Ascending aorta (tissue), 2 donors: ENCODE measurements at places on chromosomes 1 and 21. TPM values are rescaled to one million over a fixed set of nuclear protein-coding genes. Genes with fewer than 3 reads are reported as not detected.

NLRP3 gene
- 0.11 TPM for total RNA-seq

LDLRAD1 gene
- not detected for total RNA-seq

LEFTY2 gene
- total RNA-seq = 2.6 TPM

SIM2 gene
- total RNA-seq = not detected

FCAMR gene
- total RNA-seq = not detected

WDR4 gene
- total RNA-seq = 51.9 TPM

GNG12 gene
- total RNA-seq = 71.2 TPM

KCND3 gene
- total RNA-seq = 13.3 TPM

NR0B2 gene
- total RNA-seq = not detected

C1orf87 gene
- total RNA-seq = not detected

SLC6A9 gene
- 4.7 TPM for total RNA-seq

ALG14 gene
- total RNA-seq = not detected

DHCR24 gene
- 16.6 TPM for total RNA-seq

CCDC185 gene
- not detected for total RNA-seq

SDF4 gene
- total RNA-seq = 223 TPM

C1orf167 gene
- total RNA-seq = not detected

PRDM15 gene
- total RNA-seq = 20.5 TPM

KCNK2 gene
- total RNA-seq = 0.85 TPM

IVNS1ABP gene
- total RNA-seq = 61.0 TPM

FAM72A gene
- total RNA-seq = 0.75 TPM

SPRR1B gene
- not detected for total RNA-seq

NR1I3 gene
- total RNA-seq = 0.21 TPM

SERPINC1 gene
- total RNA-seq = 3.7 TPM

S100A14 gene
- total RNA-seq = 1.5 TPM

CIART gene
- total RNA-seq = 0.64 TPM

SLFNL1 gene
- not detected for total RNA-seq

PTPN22 gene
- 2.3 TPM for total RNA-seq

PLA2G2C gene
- total RNA-seq = not detected

MRPL37 gene
- total RNA-seq = 51.2 TPM

WDR64 gene
- not detected for total RNA-seq

KIF26B gene
- not detected for total RNA-seq

LCE1D gene
- total RNA-seq = not detected

RSPO1 gene
- total RNA-seq = not detected

ARMH1 gene
- not detected for total RNA-seq

WNT2B gene
- 4.8 TPM for total RNA-seq

DNAJC6 gene
- total RNA-seq = 0.21 TPM

L1TD1 gene
- not detected for total RNA-seq

APCS gene
- not detected for total RNA-seq

SLC16A4 gene
- 5.6 TPM for total RNA-seq

ATP5PO gene
- 62.5 TPM for total RNA-seq

CR2 gene
- not detected for total RNA-seq

CRP gene
- total RNA-seq = 3.8 TPM

SELE gene
- 9.0 TPM for total RNA-seq

CD1E gene
- not detected for total RNA-seq

SSBP3 gene
- 51.0 TPM for total RNA-seq

RNU1-3 gene
- under 0.01 TPM for total RNA-seq

RGS16 gene
- total RNA-seq = 8.1 TPM

PTPRC gene
- total RNA-seq = 21.3 TPM

PEAR1 gene
- total RNA-seq = 39.8 TPM

MAP3K7CL gene
- total RNA-seq = 6.9 TPM

FMO4 gene
- total RNA-seq = 30.1 TPM

CD244 gene
- total RNA-seq = not detected

CD34 gene
- 142 TPM for total RNA-seq

SLC35F3 gene
- 1.4 TPM for total RNA-seq

CD164L2 gene
- not detected for total RNA-seq

VCAM1 gene
- total RNA-seq = 9.8 TPM
